ENCODE measurements at places on chromosomes 5 and 9. TPM values are rescaled to one million over a fixed set of nuclear protein-coding genes. Genes with fewer than 3 reads are reported as not detected.

- no peak for DNase-seq
Measured at GRCh38 chr9:1200847-1201251, 150.7 kb downstream of the DMRT2 start.

Gene SNCB
- 25.6 TPM for total RNA-seq

- no peak for DNase-seq
Measured at GRCh38 chr9:110615498-110615897, 36.0 kb upstream of the SVEP1 start.

DNA sequence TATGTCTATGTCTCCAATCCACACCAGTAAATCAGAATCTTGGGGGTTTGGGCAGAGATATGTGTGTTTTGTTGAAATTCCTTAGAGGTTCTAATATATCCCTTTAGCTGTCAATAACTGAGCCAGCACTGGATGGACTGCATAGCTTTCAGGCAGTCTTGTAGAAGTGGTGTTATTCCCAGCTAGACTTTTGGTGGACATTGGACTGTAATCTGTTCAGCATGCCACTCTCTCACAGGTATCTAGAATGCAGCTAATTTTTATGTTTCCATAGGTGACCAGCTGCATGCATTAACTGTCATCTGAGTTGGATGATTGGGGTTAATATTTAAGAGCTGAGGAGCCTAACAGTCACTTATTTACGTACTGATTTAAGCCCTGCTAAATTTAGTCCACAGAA lies 45.1 kb upstream of the IL13 start:
- no peak for DNase-seq

Gene POU5F2
- total RNA-seq: 8.7 TPM

GRCh38 chr5:89686081-89686765 lies 723.3 kb downstream of the CETN3 start:
- DNase-seq: no peak

- no peak for DNase-seq
Measured at GRCh38 chr5:178333821-178334481, 101.3 kb upstream of the PHYKPL start.

- DNase-seq: no peak
Measured at GRCh38 chr5:98454904-98455303, 318.6 kb upstream of the RGMB start.

DNA sequence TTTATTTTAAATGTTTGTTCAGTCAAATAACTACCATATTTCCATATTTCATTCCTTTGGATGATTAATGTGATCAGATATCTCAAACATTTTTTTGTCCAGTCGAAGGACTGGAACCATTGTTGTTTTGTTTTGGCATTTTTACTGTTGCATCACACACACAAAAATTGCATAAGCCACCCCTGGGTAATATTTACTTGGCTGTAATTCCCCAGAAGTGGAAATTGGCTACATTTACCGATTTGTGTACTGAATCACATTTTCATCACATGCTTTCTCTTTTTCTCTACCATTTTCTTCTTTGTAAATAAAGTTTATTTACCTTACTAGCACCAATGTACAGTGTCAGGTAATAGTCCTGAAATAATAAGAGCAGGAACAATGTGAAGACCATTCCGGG lies 1729.7 kb upstream of the WWC1 start:
- DNase-seq: no peak

Gene SLC1A3
- total RNA-seq: 562 TPM

- no peak for DNase-seq
Measured at GRCh38 chr5:9707732-9708462, 77.7 kb upstream of the TAS2R1 start.
